Right atrium auricular region (tissue), 2 donors: ENCODE measurements at places on chromosomes 6 and 20. TPM values are rescaled to one million over a fixed set of nuclear protein-coding genes. Genes with fewer than 3 reads are reported as not detected.

Gene STK4
- 12.6 TPM for total RNA-seq

Gene LY86
- 0.82 TPM for total RNA-seq

Gene ID4
- 19.0 TPM for total RNA-seq

Gene ANGPT4
- total RNA-seq, result not detected

Gene SCGN
- 19.7 TPM for total RNA-seq

Gene TSHZ2
- 6.2 TPM for total RNA-seq

Gene DDX43
- total RNA-seq, result 0.85 TPM

Gene FANCE
- 3.4 TPM for total RNA-seq

Gene RAB32
- total RNA-seq, result 18.6 TPM

Gene UCKL1
- total RNA-seq, result 27.6 TPM

Gene MROH8
- 5.8 TPM for total RNA-seq

Gene LPA
- not detected for total RNA-seq

Gene IYD
- total RNA-seq, result not detected

Gene HLA-E
- 216 TPM for total RNA-seq

Gene MYBL2
- total RNA-seq, result not detected

Gene SCUBE3
- total RNA-seq, result 0.59 TPM

Gene ADGRF5
- total RNA-seq, result 59.4 TPM

Gene CTCFL
- not detected for total RNA-seq

Gene HELZ2
- 12.5 TPM for total RNA-seq

Gene TAF11
- 17.1 TPM for total RNA-seq

Gene FBXO5
- 2.0 TPM for total RNA-seq

Gene PLCB4
- 32.4 TPM for total RNA-seq

Gene BEND6
- total RNA-seq, result 5.9 TPM

Gene ELOVL4
- 1.4 TPM for total RNA-seq

Gene TLDC2
- total RNA-seq, result 0.30 TPM

Gene C6orf163
- 1.5 TPM for total RNA-seq

Gene MUC21
- not detected for total RNA-seq

Gene SYNDIG1
- 21.7 TPM for total RNA-seq

Gene SNX3
- total RNA-seq, result 242 TPM

Gene TFAP2C
- total RNA-seq, result 0.37 TPM

Gene RNF114
- 117 TPM for total RNA-seq

Gene LY6G5C
- 4.9 TPM for total RNA-seq
